ENCODE measurements at places on chromosomes 13 and 19.
A peak's percentile ranks its signal among the peaks of the same experiment; 100 is the strongest.

- no peak for DNase-seq
These were observed 67.3 kb downstream of the TRPM4 start for GRCh38 chr19:49224879-49225278.

- no peak for DNase-seq
These were observed 7.3 kb downstream of the PARP4 start for GRCh38 chr13:24505256-24505655.

DNA sequence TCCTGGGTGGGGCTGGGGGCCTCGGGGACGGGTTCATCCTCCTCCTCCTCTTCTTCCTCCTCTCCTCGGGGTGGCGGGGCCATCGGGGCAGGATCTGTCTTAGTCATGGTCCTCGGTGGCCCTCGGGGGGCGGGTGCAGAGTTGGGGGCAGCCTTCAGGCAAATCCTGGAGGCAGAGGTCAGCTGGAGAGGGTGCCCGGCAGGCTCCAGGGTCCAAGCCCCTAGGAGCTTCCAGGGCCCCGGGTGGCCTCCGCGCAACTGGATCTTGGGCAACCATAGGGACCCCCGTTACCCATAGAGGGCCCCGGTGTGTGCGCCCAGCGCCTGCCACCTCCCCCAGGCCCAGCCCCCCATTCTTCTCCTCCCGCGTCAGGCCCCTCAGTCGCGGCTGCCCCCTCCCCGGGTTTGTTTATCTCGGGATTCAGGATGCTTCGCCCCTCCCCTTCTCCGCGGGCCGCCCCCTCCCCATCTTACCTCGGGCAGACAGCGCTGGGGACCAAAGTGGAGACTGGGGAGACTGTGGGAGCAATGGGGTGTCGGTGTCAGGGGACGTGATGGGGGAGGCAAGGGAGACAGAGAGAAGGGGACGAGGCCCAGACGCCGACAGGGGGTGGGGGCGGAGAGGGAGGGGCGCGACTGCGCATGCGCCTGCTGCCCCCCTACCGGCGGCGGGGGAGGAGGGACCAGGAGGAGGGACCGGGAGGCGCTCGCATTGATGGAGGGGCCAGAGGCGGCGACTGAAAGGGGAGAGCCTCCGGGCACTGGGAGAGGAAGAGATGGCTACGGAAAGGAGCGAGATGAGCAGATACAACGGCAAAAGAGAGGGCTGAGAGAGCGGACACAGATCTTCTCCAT lies at the start of gene CLIP3:
Gene CLIP3, minus strand, starts transcription at position 623 of the 854 bp plus-strand sequence. Its CDS starts 516 bp downstream, at position 107.
- no peak for DNase-seq

GRCh38 chr13:108961542-108962125 lies 332.2 kb downstream of the MYO16 start:
- DNase-seq, result no peak

DNA sequence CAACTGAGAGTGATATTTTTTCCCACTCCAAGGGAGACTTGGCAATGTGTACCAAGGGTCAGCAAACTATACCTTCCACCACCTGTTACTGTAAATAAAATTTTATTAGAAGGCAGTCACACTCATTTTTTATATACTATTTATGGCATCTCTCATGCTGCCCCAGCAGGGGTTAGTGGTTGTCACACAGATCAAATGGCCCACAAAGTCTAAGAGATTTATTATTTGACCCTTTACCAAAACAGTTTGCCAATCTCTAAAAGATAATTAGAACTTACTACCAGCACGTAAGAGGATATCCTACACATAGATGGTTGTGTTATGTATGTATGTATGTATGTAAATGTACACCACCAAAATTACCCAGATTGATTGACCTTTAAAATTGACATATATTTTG lies 185.1 kb downstream of the PRR20E start:
- no peak for DNase-seq

- no peak for DNase-seq
These were observed 28.4 kb downstream of the SAE1 start for GRCh38 chr19:47158879-47159503.

GRCh38 chr13:37481011-37481884 lies 117.3 kb downstream of the POSTN start:
- no peak for DNase-seq

- DNase-seq, result no peak
These were observed 72.4 kb upstream of the EDNRB start for GRCh38 chr13:77991003-77991402.

DNA sequence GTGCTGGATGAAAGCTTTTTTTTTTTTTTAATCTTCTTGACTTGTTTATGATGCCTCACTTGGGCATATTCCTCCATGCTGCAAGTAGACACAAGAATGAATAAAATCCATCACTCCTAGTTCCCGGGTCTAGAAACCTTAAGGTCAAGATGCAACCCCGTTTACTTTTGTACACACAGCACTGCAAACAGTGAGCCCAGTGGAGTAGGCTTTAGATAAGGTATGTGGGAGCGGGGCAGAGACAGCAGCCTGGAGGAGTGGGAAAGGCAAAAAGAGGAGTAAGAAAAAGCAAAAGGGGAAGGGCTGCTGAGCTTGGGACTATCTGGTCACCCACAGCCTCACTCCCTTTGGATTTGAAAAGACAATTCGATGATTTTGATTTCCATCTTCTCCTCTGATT lies 429.8 kb upstream of the ARGLU1 start:
- no peak for DNase-seq

GRCh38 chr19:3186160-3186688 lies 494 bp downstream of the NCLN start:
- DNase-seq, result no peak

GRCh38 chr19:30116530-30116929 lies 174.5 kb downstream of the URI1 start:
- no peak for DNase-seq

DNA sequence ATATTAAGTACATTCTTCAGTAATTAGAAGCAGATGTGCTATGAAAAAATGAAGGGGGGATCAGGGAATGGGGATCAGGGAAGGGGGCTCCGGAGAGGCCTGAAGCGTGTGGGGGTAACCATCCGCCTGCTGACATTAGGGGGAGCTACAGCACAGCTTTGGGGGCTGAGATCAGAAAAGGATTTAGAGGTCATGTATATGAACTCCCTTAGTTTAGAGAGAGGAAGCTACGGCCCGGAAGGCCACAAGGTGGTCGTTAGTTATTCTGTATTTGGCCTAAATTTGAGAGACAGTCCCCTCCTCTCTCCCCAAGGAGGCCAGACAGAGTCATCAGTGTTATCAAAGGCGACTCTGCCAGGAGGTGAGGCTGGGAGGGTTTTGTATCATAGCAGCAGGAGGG lies 99.0 kb downstream of the TM9SF2 start:
- no peak for DNase-seq

- no peak for DNase-seq
These were observed 330.7 kb upstream of the ATXN8OS start for GRCh38 chr13:69776937-69777336.

GRCh38 chr13:113531041-113531873 lies 40.7 kb upstream of the DCUN1D2 start:
- no peak for DNase-seq

DNA sequence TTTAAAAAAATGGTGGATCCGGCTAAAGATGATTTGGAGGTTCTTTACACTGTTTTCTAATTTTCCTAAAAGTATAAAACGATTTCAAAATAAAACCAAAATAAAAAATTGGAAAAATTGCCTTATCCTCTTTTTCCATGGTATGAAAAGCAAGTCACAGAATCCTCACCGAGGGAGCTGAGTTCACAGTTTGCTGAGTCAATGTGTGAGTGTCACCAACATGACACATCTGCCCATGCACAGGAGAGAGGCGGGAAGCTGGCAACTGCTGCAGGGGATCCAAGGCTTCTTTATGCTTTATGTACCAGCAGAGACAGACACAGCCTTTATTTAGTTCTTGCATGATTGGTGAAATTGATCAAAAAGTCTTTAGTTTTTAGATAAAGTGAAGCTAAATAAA lies 157.8 kb downstream of the TNFSF13B start:
- no peak for DNase-seq

DNA sequence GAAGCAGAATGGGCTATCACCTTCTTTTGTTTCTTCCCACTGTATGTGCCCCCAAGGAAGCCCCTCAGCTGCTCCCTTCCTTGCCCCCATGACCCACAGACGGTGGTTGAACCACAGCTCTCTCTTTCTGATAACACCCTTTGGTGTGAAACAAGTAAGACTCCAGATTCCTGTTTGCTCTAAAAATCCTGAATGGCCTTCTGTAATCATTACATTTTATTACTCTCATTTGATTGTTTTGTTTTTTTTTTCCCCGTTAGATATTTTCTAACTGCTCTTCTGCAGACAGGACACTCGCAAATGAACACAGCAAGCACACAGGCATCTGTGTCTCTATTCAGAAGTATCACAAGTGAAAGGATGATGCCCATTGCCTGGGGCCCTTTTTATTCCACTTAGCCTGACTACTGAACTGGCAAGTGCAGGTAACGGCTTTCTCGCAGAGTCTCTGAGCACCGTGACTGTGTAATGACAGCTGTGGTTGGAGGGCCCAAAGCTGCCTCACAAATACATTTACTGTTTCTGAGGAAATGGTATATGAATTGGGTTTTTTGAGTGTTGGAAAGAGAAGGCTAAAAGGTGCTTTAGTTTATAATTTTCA lies 59.3 kb downstream of the OXGR1 start:
- DNase-seq, result no peak

DNA sequence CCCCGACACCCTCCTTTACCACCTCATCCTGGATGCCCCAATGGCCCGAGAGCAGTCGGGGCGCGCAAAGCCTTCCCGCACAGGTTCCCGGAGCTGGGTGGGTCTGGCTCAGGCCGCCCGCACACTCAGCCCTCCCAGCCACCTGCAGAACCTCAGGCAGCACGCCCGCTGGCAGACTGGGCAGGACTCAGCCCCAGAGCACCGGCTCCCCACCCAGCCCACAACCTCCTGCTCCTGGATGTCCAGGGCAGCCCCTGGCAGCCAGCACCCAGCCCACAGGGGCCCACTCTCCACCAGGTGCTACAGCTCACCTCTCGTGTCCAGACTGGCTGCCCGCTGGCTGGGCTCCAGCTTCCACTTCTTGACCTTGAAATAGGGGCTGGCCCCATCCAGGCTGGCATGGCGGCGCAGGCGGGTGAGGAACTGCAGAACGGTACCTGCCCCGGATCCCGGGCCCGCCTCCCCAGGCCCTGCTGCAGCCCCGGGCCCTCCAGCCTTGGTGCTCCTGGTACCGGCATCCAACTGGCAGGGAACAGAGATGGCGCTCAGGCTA lies 4.6 kb downstream of the CBARP start:
- no peak for DNase-seq

- DNase-seq, result no peak
These were observed 62.0 kb upstream of the C13orf46 start for GRCh38 chr13:114035583-114036531.

GRCh38 chr13:75587679-75588078 lies 38.1 kb downstream of the UCHL3 start:
- DNase-seq, result no peak

DNA sequence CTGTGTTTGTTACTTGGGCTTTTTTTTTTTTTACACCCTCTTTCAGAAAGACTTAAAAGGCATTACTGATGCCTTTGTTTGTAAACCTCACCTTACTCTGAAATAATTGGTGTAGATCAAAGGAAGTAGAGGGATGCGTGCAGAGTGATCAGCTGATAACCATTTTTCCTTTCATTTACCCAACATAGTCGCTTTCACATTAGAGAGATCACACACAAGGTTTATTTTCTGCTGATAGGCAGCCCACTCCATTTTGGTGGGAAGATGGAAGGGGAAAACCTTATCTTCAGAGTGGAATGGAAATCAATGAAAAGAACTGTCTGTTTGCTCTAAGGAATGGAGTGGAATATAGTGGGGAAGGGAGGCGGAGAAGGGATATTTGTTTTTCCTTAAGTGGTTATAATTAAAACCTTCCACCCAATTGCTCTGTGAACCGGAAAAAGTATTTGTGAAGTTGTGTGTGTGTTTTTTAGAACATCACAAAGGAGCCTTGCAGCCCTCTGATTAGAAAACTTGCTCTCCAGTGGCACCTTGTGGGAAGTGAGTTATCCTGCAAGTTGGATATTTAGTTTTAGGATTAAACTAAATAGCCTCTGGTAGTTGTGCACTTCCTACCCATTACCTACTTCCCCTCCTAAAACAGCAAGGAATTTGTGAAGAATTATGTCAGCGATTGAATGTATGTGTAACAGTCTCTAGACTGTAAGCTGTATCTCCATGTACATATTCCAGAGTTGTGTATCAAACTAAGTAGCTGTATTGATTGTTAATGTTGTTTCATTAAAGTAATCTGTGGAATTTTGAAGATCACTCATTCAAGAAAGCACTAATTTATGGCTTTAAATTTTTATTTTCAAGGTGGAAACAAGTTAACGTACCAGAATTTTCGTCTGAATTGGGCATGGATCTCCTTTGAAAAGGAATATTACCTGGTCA lies 76.8 kb downstream of the FREM2 start:
- DNase-seq, result peak; percentile 6

DNA sequence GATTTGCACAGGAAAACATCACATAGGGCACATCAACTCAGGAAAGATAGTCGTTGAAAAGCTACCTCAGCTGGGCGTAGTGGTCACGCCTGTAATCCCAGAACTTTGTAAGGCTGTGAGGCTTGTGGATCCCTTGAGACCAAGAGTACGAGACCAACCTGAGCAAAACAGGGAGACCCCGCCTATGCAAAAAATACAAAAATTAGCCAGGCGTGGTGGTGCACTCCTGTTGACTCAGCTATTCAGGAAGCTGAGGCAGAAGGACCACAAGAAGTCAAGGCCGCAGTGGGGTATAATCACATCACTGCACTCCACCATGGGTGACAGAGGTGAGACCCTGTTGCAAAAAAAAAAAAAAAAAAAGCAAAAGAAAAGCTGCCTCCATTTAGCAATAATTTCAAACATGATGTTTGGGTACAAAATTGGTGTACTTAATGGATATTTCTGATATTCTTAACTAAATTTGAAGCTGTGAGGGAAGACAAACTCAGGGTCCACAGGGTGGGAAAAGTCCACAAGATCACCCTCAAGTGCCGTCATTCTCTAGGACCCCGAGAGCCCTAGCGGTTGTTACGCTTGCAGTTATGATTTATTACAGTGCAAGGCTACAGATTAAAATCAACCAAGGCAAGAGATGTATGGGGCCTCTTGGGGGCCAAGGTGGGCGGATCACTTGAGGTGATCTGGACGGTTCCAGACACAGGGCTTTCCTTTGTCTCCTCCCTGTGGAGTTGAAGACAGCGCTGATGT lies 42.5 kb upstream of the LDLR start:
- DNase-seq, result no peak

DNA sequence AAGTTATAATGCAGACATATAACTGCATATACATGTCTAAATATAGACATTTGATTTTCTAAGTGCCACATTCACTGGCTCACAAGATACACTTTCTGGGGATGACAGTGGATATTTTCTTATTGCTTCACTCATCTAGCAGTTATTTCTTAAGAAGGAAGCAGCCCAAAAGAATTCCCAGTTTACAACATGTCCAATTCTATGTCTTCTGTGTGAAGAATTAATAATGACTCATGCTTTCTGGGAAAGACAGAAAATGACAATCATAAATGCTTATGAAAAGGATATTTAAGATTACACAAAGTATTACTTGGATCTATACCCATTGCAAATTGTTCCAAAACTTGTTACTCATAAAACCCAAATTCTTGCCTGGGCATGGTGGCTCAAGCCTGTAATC lies 543.4 kb downstream of the SUCLA2 start:
- DNase-seq, result no peak

- DNase-seq, result no peak
These were observed 2.8 kb upstream of the IFNL2 start for GRCh38 chr19:39265321-39265916.
